SW480 (cell line): ENCODE measurements at places on chromosomes 16 and 17.
A peak's percentile ranks its signal among the peaks of the same experiment; 100 is the strongest.

- DNase-seq = no peak
Observed at GRCh38 chr17:11855306-11855705, 142.0 kb downstream of the ZNF18 start.

DNA sequence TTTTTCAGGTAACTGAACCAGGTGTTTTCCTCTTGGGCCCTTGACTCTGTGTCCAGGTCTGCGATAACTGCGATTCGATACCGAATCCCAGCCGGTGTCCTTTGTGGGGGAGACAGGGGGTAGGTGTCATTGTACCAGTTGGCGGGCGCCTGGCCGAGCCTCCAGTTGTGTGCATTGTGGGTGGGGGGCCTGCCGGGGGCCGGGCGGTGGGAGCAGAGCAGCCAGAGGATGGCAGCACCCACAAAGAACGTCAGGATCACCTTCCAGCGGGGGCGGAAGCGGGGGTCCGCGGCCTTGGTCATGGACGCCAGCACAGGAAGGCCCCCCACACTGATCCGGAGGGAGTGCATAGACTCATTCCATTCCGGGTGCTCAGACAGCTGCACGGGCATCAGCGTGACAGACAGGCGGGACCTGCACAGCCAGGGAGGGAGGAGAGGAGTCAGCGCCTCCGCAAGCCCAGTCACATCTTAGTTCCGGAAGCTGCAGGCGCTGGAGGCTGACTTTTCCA, 12.3 kb downstream of the CANT1 start:
- DNase-seq = no peak

- no peak for DNase-seq
Observed at GRCh38 chr17:14803826-14804225, 461.3 kb downstream of the PMP22 start.

- no peak for DNase-seq
Observed at GRCh38 chr17:32623196-32623595, 136.4 kb downstream of the CDK5R1 start.

DNA sequence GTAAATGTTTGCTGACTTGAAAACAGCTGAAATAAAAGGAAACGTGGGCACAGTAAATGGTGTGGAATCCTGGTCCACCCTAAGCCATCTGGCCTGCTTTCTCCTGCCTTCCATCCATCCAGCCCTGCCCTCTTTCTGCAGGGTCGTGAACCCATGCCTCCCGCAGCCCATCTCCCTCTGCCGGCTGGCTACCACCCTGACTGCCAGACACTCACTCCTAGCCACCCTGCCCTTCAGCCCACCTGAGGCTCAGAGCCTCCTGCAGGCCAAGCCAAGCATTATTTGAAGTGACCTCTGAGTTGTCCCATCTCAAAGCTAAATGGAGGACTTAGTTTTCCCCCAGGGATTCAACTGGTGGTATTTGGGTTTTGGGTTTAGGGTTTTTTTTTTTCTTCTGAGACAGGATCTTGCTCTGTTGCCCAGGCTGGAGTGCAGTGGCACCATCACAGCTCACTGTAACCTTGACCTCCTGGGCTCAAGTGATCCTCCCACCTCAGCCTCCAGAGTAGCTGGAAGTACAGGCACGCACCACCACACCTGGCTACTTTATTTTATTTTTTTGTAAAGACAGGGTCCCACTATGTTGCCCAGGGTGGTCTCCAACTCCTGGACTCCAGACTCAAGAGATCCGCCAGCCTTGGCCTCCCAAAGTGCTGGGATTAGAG, 8.4 kb downstream of the ZDHHC1 start:
- no peak for DNase-seq

- no peak for DNase-seq
Observed at GRCh38 chr17:72710834-72711233, 381.7 kb downstream of the SLC39A11 start.

GRCh38 chr16:85891033-85891775, 7.8 kb upstream of the IRF8 start:
- peak; percentile 48 for DNase-seq

DNA sequence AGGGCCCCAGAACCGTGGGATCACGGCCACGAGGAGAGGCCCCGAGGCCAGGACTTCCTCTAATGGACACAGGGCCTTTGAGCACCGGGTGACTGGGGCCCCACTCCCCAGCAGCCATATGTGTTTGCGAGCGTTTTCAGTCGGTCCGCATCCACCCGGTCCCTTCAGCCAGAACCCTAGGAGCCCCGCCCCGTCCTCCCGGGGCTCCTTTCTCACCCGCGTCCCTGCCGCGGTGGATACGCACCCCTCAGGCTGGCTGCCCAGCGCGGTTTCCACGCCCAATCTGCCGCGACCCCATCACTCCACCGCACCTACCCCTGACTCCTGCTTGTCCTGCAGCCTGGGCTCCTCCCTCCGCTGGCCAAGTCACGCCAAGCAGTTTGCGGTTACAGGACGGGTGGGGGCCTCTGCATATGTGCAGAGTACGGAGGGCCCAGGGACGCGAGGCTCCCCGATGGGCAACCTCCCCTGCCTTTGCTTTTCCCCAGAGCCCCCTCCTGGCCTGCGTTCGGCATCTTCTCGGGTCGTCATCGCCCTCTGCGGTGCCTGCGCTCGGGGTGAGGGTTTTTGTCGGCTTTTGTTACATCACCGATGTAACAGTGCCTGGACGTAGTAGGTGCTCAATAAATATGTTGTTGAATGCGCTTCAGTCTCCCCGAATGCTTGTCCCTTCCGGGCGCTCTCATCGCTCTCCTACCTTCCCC, 1.0 kb upstream of the TTYH2 start:
- DNase-seq = no peak

DNA sequence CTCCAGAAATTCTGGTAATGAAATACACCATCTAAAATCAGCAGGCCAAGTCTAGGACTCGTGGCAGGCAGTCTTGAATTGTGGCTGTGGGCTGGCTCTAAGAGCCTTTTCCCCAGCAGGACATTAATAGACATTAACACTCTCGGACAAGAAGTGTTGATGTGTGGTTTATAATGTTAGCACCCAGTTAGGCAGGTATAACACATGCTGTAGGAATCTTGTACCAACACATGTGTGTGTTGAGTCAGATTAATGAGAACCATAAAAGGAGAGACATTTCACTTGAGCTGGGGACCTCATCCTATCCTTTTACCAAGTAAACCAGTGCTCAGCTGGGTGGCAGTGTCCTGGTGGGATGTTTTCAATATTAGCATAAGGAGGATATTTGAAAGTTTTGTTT, 264.5 kb downstream of the FTO start:
- no peak for DNase-seq

GRCh38 chr16:2715519-2715918, 4.5 kb downstream of the PRSS27 start:
- no peak for DNase-seq

GRCh38 chr17:75922173-75922961, 17.7 kb upstream of the MRPL38 start:
- DNase-seq = no peak

DNA sequence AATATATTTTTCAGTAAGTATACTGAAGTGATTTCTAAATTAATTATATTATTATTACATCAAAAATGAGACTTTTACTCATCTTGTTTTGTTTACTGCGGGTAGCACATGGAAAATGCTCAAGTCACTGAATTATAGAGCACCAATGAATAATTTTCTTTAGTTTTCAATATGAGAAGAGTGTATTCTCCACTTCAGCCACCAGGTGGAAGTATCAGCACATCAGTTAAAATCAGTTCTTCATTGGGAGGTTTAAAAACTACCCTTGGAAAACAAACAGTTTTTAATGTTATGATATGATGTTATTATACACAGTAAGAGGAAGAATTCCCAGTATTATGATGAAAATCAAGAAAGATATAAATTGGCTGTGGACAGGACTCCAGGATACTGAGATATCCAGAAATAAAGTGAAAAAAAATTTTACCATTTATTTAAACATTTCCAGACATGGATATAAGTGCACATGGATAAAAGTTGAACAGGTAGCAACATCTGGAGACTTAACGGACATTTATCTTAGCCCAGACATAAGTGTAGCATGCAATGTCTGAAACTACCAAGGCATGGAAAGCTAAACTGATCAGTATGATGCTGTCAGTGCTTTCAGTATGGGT, 467.3 kb downstream of the KCNJ2 start:
- DNase-seq = peak; percentile 36

DNA sequence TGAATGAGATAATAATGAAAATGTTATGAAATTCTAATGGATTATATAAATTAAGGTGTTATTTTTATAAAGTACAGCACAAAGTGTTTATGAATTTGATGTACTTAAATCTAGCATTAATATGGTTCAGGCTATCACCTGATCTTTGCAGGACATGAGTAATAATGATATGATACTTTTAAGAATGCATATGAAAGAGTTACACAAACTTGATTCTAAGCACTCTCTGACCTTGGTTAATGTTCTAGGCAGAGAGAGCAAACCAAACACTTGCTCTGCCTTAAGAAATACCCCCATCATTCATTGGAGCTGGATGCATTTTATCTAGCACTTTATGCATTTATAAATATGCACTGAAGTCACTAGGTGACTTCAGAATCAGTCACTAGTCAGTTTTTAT, 942.2 kb upstream of the CDH8 start:
- no peak for DNase-seq
